Karpas-422 (cell line): ENCODE measurements at places on chromosomes 11 and 22. TPM values are rescaled to one million over a fixed set of nuclear protein-coding genes. Genes with fewer than 3 reads are reported as not detected.

GRCh38 chr11:59938132-59938531 is at the start of gene OOSP1:
TSS of gene OOSP1 (plus strand) at chr11:59938432. CDS start at chr11:59938455, 23 bp downstream.
- DNase-seq = no peak

DNA sequence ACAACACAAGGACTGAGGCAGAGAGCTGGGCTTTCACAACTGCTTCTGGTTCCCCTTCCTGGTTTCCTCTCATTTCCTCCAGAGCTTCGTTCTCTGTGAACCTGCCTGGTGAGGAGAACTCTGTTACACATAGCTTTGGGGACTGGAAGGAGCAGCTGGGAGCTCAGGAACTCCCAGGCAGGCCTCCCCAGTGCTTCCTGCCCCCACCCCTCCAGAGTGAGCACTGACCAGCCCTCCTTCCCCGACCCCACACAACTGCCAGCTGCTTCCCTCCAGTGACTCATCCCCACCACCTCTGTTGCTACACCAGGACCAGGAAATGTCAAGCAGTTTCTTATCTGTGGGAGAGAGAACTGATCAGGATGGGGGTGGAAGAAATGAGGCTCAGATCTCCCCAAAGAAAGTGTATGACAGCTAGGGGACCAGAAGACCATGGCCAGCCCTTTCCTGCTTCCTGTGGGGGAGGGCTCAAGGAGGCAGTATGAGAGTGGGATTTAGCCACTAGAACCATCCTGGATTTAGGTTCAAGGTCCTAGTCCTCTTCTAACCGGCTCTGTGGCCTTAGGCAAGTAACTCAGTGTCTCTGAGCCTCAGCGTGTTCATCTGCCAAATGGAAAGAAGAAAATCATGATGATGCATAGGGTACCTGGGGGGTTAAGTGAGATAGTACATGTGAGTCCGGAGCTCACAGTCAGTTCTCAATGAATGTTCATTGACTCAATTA is 4.5 kb upstream of the TP53I11 start:
- DNase-seq = no peak

DENND6B gene
- 0.90 and 2.7 TPM in 2 replicates for total RNA-seq

MMP8 gene
- total RNA-seq = not detected in 2 replicates

PRODH gene
- total RNA-seq = not detected in 2 replicates
